ENCODE measurements at places on chromosomes 7 and 10.

GRCh38 chr7:24757353-24758275, at the start of gene GSDME:
TSS of gene GSDME (minus strand) at chr7:24757464. CDS start at chr7:24749774, 7,690 bp downstream.
- no peak for DNase-seq

- DNase-seq = no peak
Observed at GRCh38 chr10:11806706-11807105, 16.4 kb upstream of the PROSER2 start.

DNA sequence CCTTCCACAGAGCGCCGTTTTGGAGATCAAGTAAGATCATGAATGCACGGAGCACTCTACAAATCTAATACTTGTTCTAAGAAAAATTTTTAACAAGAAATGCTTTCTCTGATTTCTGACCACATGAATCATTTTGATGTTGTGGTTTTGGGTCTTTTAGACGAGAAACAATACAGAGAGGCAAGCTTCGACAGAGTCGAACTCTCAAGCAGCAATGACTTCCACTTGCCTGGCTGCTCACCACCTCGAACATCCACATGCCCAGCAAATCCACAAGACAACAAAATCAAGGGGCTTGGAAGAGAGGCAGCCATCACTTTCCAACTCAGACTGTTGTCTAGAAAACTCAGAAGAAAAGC, 69.4 kb upstream of the GSDME start:
- no peak for DNase-seq

- no peak for DNase-seq
Observed at GRCh38 chr7:76352193-76352592, 6.6 kb downstream of the YWHAG start.

DNA sequence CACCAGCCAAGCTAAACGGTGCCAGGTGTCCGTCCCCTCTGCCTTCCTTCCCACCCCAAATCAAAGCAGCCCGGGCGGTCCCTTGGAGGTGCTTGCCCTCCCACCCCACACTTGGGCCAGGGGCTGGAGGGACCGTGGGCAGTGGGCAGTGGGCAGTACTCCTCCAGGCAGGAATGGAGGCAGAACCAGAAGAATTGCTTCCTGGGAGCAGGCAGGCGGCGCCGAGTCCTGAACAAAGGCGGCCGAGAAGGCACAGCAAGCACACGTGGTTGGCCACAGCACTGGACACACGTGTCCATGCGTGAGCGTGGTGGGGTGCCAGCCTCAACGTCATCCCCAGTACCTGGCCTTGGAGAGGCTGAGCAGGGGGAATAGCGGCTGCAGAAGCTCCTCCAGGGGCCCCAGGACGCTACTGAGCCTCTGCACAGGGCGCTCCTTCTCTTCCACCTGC, 48.4 kb upstream of the NKX6-2 start:
- no peak for DNase-seq

- no peak for DNase-seq
Observed at GRCh38 chr10:70771311-70772194, 13.6 kb downstream of the TBATA start.

- DNase-seq = no peak
Observed at GRCh38 chr10:112340601-112341000, 33.3 kb upstream of the ACSL5 start.

- DNase-seq = no peak
Observed at GRCh38 chr7:157855452-157856213, 518.8 kb downstream of the DNAJB6 start.

Measured in NCI-H1436 treated with DMSO at 0.1 percent for 48 hours (cell line).